ENCODE measurements at places on chromosomes 1 and 21.

DNA sequence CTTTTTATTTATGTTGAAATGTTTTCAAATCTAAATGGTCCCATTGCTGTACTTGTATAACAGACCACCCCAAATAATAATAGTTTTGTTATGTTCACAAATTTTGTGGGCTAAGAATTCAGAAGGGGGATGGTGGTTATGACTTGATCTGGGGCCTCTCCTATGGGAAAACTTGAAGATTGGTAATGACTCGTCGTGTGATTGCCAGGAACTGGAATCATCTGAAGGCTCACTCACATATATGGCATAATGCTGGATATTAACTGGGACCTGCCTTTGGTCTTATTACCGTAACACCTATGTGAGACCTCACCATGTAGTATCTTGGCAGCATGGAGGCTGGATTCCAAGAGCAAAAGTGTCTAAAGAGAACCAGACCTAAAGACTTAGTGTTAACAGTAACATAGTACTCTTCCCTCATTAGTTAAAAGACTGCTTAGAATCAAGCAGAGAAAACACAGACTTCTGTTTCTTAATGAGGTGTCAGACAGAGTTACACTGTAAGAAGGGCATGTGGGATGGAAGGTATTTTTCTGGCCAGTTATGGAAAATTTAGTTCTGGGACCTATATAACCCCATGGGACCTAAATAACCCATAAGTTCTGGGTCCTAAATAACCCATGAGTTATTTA lies 11.9 kb downstream of the LYPLAL1 start:
- no peak for DNase-seq

DNA sequence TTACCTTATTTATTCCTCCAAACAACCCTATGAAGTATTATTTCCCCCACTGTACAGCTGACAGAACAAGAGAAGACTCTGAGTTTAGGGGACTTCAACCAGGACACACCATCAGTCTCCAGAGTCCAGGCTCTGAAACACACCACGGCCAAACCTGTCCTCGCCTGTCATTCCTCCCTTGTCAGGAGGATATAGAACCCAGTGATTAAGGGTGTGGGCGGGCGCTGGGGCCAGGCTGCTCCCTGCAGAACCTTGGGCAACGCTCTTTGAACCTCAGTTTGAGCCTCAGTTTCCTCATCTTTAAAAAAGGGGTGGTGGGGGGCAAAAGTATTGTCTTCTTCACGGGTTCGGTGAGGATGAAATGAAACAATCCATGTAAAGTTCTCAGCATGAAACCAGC lies 9.4 kb upstream of the CEP85 start:
- no peak for DNase-seq

DNA sequence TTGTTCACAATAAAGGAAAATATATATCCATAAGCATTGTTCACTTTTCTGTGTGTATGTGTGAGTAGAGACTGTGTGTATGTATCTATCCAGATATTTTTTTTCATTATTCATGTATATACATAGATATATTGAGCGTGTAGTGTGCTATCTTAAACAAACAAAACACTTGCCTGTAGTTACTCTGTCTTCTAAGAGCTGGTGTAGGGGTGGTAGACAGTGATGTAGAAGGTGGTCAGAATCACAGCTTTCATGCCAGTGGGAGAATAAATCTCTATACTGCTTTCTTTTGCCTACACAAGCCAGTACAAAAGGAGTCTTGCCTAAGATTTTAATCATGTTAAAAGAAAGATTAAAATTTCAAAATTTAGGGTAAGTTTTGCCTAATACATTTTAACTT lies 122.0 kb downstream of the UCHL5 start:
- DNase-seq: no peak

DNA sequence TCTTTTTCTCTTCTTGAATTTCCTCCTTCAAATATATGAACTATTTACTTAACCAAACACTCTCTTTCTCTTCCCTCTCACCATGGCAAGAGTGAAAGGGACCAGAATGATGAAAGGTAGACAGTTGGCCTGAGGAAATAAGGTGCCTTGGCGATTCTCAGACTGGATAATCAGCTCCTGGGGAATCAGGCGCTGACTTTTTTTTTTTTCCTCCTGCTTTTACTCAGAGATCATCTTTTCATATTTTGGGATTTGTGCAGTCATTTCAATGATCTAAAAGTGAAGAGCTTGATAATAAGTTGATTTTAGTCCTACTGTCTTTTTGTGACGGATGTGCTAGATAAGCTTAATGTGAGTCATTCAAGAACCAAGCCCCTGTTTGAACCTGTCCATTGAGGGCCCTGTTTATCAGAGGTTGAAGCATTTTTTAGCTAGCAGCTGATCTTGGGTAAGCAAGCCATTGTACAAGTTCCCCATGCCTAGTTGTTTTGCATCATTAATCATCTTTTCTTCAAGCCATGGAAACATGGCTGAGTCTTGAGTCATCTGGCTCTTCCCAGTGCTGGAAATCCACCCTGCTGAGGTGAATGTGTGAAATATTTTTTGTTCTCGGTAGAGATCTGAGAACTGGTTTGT lies 40.8 kb downstream of the ITSN1 start:
- no peak for DNase-seq

DNA sequence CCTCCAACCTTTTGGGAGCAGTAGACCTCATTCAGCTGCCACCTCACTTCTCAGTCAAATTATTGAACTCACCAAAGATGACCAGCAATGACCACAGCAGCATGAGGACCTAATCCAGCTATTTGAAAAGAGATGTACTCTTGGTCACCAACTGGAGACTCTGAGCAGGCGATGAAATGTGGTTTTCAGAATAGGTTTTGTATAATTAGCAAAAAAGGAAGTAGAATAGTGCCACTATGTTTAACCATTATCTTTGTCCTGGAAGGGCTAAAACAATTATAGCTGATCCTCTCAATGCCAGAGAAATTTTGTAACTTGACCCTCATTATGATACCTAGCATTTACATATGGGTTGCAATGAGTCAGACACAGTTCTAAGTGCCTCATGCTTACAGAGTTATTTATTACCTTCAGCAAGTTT lies at the start of gene FCRL2:
FCRL2 (minus strand) TSS at position 162 of the 421 bp plus-strand sequence; CDS start at position 103, 59 bp downstream.
- DNase-seq: no peak

GRCh38 chr1:3786468-3787348 lies 9.6 kb downstream of the LRRC47 start:
- DNase-seq: no peak

- peak; percentile 17 for DNase-seq
These were observed 7.9 kb upstream of the TNNT2 start for GRCh38 chr1:201385299-201385891.

DNA sequence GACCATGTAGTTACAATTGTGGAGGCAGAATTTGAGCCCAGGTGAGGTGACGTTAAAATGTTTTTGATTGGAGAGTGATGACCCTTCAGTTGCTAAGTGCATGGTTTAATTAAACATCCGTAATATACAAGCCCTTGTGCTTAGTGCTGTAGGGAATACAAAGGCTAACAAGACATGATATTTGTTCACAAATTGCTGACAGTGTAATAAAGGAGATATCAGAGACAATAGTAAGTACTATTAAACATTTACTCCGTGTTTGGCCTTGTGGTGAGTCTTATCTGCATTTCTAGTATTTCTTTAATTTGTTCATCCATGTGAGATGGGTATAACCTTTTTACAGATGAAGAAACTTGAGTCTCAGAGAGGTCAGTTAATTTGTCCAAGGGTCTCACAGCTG lies 37.9 kb downstream of the RLF start:
- DNase-seq: no peak

DNA sequence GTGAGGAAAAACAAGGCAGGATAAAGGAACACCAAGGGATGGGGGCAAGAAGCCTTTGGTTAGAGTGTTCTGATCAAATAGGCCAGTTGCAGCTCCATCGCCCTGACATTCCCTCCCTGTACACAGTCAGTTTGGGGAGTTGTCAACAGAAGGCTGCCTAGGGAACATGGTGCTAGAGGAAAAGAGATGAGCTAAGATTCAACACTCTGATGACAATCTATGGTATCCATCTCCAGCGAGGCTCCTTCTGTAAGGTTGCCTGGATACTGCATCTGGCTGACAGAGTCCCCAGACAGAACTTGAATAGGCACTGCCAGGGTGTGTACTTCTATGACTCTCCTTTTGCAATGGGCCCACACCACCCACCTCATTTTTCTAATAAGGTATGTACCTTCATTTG lies 11.2 kb upstream of the SLAMF9 start:
- DNase-seq: no peak

DNA sequence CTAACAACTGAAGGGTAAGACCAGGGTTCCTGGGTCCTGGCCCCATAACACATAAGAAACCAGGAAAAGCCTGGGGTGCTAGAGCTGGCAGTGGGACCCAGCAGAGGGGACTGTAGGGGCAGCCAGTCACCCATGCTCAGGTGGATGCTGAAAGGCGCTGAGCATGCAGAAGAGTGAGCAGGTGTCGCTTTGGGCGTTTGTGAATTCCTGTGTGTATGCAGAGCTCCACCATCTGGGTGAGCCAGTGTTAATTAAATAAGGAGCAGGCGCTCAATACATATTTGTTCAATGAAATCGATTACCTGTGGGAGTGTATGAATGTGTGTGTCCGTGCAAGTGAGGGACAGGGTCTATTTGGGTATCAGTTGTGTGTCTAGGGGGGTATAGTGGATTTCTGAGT lies 499 bp downstream of the C1QA start:
- DNase-seq: no peak

GRCh38 chr1:44714532-44714931 lies 16.4 kb downstream of the RNU5D-1 start:
- DNase-seq: no peak

- DNase-seq: no peak
These were observed 90.1 kb upstream of the ZRANB2 start for GRCh38 chr1:71170925-71171324.

DNA sequence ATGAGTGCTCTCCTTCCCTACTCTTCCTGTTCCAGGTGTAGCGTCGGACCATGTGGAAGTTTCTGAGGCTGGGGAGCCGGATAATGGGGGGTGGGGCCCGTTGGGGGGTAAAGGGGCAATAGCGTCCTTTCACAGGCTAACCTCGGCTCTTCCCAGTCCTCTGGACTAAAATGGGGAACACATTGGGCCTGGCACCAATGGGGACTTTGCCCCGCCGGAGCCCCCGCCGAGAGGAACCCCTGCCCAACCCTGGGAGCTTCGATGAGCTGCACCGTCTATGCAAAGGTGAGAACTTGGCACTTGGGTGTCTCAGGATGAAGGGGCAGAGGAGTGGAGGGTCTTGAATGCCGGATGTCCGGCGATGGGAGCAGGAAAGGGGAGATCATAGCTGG lies 456 bp downstream of the TOMM40L start:
- no peak for DNase-seq

GRCh38 chr1:103283371-103283770 lies 175.0 kb upstream of the COL11A1 start:
- DNase-seq: no peak

GRCh38 chr1:233675893-233676292 lies 62.0 kb downstream of the KCNK1 start:
- DNase-seq: no peak

GRCh38 chr1:186014370-186015037 lies 280.3 kb downstream of the HMCN1 start:
- DNase-seq: no peak

DNA sequence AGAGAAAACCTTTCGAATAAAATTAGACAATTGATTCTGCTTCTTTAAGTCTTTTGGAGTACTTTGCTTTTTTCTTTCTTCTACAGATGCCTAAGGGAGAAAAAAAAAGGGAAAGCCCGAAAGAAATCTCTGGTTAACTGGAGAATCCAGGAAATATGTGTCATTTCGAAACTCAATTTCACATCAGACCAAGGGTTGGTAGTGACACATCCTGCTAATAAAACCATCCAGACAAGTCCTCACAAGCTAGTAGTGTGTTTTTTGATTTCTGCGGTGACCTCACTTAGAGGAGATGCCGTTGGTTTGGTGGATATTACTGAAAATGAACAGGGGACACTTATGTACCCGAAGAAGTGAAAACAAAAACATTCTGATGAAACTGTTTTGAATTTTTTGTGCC lies 726.5 kb upstream of the ADAMTS5 start:
- DNase-seq: no peak

GRCh38 chr1:84581648-84582047 lies 7.4 kb upstream of the CTBS start:
- no peak for DNase-seq

DNA sequence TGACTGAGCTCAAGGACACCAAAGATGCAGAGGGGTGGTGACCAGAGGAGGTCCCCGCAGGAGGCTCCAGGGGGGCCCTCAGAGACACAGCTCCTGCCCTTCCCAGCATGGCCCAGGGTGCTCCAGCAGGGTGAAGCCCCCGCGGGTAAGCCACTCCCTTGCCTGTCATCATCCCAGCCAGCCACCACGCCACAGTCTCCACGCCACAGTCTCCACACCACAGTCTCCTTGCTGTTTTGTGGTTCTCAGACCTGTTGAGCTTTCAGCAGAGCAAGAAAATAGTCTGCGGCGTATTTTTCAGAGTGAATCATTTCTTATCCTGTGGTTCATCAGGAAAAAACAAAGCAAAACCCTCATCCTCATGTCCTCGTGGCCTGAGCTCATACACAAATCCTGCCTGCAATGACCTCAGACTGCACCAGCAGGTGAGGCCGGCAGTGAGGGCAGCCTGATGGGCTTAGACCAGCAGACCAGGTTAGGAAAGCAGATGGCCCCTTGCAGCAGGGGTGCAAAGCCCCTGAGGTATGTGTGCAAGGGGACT lies 25.7 kb upstream of the ABCG1 start:
- DNase-seq: no peak

DNA sequence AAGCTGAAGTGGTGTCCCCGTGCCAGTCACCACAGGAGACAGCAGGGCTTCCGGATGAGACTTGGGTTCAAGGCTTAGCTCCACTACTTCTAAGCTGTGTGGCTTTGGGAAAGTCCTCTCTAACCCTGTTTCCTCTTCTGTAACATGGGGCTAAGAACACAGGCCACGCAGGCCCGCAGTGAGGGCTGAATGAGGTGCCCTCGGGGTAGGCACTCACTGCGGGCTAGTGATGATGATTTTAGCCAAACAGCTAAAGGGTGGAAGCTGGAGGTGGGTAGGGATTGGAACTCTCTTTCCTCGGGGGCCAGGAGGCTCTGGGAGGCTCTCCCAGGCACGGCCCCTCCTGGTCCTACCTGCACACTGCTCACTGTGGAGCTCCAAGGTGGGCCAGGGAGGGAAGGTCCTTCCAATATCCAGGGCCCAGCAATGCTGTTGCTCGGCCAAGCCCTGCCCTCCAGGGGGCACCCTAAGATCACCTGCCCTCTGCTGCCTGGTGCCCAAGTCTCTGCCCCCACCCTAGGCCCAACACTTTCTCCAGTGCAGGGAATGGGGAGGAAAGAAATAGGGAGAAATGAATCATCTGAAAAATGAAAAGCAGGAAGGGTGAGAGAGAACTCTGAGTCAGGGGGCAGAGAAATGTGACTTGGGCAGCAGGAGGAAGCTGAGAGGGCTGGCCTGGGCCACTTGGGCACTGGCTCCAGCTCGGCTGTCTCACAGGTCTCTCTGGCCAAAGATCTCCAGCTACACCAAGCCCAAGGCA lies 19.2 kb upstream of the EVA1B start:
- DNase-seq: peak; percentile 25

DNA sequence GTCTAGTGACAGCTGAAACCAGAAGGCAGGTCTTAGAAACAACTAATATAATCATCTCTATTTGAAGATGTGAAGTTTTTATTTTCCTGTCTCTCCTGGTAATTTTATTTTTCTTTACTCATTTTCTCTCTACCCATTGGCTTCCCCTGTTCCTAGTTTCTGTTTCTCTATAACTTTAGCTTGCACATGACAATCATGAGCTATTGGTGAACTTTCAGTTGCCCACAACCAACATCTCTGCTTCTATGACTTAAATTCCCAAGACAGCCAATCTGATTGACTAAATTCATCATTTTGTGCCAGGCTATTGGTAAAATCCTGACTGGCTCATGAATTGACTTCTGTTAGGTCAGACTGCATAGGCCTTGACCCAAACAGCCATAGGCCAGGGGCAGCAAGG lies 13.7 kb upstream of the ACADM start:
- DNase-seq: no peak
